ENCODE measurements at places on chromosomes 13 and 19.

DNA sequence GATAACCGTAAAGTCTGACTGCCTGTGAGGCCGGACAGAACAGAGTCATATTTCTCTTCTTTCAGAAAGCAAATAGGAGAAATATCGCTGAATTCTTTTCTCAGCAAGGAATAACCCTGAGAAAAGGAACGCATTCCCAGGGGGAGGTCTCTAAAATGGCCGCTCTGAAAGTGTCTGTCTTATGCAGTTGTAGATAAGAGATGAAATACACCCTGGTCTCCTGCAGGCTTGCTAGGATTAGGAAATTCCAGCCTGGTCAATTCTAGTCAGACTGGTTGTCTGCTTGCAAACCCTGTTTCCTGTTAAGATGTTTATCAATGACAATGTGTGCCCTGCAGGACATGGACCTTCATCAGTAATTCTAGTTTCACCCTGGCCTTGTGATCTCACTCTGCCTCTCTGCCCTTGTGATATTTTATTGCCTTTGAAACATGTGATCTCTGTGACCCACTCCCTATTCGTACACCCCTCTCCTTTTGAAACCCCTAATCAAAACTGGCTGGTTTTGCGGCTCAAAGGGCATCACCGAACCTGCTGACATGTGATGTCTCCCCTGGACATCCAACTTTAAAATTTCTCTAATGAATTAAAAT is 934.8 kb upstream of the SPRY2 start:
- no peak for DNase-seq

DNA sequence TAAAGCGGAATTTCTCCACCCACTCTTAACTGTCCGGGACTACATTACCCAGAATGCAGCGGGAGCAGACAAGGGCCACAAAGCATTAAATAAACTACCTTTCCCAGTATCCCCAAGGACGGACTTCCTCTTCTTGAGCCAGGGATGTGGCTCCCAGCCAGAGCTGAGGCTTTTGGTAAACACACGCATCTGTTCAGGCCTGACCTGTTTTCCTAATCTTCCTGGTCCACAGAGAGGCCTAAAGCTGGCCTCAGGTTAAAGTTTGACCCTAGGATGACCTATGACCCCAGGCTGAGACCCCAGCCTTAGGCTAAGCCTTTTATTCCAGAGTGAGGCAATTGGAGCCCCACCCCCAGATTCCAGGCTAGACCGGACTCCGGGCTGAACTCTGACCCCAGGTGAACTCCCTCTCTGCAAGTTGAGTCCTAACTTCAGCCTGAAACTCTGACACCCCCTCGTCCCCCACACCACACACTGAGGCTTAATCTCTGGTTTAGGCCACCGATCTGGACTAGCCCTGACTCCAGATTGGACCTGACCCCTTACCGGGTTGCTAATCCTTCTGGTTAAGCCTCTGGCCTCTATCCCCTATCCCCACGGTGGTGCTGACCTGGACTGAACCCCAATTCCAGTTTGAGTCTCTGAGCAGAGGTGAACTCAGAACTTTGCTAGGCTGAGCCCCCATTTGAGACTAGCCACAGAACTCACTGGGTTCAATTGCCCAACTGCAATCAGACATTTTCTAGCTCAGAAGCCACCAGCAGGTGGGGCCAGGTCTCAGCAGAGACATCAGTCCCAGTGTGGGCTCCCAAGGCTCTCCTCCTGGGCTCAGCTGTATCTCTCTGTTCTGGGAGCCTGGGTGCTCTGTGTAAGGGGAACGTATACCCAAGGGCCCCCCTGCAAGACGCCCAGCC is 750 bp upstream of the GPR108 start:
- peak; percentile 74 for DNase-seq

- no peak for DNase-seq
These were observed 130.6 kb downstream of the COG6 start for GRCh38 chr13:39786091-39786490.

DNA sequence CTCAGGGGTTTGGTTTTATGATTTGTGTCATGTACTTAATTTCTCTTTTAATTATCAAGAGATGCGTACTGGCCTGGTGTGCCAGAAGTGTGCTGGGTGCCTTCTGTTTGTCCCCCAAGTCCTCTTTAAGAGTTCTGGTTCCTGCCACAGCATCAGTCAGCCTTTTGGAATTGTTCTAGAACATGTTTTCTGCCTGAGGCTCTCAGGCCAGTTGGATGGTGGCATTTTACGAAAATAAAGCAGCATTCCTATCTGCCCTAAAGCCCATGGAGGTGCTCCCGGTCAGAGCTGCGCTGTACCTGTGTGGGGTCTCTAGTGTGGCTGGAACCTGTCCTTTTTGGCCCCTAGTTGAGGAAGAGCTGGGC is 54.1 kb downstream of the TSSK6 start:
- DNase-seq: no peak

GRCh38 chr13:34258646-34259386 is 440.9 kb downstream of the RFC3 start:
- DNase-seq: no peak

GRCh38 chr19:5914358-5914774 is 312 bp downstream of the CAPS start:
- no peak for DNase-seq

- DNase-seq: no peak
These were observed 4.5 kb downstream of the ZNF787 start for GRCh38 chr19:56116606-56117005.

GRCh38 chr13:30865123-30866049 is 40.7 kb upstream of the MEDAG start:
- DNase-seq: peak; percentile 91

DNA sequence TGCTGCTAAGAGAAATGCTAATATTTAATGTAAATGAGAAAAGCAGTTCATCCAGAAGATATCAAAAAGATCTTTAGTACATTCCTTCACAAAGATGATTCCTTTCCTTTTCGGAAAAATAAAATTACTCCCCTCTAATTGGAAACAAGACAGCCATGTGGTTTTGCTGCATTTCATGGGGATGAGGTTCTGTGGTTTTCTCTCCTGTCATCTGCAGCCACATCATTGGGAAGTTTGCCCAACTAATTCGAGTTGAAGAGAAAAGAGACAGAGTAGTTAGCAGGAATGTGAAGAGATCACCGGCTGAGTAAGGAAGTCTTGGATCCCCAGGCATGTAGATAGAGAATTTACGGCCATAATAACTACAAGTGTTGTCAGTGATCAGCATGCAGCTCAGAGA is 122.1 kb downstream of the CYSLTR2 start:
- peak; percentile 90 for DNase-seq

DNA sequence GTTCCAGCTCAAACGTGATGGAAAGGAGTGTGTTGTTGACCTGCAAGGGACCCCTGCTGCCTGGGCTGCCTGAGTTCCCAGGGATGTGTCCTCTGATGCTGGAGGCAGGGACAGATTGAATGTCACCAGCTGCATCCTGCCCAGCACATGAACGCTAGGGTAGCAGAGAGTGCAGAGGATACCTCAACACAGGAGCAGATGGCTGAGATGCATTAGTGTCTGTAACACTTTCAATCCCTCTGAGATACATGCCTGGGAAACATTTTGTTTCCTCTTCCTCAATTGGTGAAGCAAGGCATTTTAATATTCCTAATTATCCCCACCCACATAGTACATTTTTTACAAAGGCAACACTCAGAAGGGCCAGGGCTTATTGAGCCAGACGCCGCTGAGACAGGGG is 106.4 kb upstream of the UBL3 start:
- no peak for DNase-seq

- DNase-seq: no peak
These were observed 60.2 kb downstream of the GGACT start for GRCh38 chr13:100528353-100528752.

DNA sequence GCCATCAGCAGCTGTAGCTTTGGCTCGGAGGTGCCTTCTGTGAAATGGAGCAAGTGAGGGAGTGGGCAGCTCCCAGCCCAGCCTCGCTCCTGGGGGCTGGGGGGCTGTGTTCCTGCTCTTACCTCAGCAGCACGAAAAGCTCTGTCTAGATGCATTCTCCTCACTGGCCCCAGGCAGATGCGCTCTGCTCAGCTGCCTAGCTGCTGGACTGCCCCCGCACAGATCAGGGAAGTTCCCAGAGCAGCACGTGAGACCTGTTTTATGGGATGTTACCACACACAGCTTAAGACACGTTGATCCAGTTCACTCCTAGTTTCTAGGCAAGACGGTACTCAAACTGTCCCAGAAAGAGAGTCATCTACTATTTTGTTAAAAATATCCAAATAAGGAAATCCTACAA is 13.6 kb downstream of the LCP1 start:
- no peak for DNase-seq

- no peak for DNase-seq
These were observed 1.3 kb downstream of the TFDP1 start for GRCh38 chr13:113585896-113586295.

- no peak for DNase-seq
These were observed 588.1 kb downstream of the GPC6 start for GRCh38 chr13:93814658-93815057.

DNA sequence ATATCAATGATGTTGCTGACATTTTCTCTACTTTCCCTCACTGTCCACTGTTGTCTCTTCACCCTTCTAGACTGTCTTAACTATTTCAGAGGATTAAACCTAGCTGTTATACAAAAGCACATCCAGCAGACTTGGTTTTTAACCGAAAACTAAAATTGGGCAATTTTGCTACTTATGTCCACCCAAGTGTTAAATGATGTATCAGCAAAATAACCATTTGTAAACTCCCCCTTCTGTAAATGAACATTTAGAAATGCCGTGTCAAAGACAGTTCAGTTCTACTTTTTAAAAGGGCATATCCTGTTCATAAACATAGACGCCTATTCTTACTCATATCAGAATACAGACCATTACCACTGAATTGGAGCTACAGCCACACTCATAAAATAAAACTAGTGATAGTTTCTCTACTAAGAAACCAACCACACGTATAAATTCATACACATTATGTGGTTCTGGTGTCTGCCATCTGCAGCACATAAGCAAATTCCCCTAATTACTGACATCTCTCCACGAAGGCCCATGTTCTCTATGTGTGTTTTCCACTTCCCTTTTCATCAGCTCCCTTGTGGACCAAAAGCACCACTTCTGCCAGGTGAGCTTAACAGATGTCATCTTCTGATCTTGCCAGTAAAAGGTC is 1091.8 kb downstream of the PCDH9 start:
- no peak for DNase-seq

GRCh38 chr13:101121608-101122007 is 294.7 kb downstream of the NALCN start:
- no peak for DNase-seq

DNA sequence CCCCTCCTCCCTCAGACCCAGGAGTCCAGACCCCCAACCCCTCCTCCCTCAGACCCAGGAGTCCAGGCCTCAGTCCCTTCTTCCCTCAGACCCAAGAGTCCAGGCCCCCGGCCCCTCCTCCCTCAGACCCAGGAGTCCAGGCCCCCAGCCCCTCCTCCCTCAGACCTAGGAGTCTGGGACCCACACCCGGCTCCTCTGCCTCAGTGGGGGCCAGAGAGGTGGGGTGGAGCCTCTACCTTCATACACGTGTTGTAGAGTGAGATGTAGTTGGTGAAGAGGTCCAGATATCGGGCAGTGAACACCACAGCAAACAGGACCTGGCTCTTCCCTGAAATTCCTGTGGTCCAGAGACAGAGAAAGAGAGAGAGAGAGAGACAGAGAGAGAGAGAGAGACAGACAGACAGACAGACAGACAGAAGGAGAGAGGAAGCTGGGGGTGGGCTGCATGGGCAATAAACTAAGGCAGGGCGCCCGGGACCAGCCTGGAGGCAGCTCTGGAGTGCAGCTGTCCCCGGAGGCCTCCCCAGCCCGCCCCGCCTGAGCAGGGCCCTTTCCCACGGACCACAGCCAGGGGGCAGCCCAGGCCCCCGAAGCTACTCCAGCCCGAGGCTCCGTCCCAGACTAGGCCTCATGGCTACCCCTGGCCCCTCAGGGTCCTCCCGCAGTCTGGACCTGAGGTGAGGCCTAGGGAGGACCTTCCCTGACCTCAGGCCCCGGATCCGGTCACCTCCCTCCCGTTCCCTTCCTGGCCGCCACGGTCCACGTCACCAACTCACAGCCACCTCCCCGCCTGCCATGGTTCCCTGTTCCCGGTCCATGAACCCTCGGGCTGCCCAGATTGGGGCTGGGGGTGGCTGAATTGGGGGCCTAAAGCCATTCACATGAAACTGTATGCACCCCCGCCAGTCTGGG is 907 bp downstream of the KDELR1 start:
- peak; percentile 59 for DNase-seq

DNA sequence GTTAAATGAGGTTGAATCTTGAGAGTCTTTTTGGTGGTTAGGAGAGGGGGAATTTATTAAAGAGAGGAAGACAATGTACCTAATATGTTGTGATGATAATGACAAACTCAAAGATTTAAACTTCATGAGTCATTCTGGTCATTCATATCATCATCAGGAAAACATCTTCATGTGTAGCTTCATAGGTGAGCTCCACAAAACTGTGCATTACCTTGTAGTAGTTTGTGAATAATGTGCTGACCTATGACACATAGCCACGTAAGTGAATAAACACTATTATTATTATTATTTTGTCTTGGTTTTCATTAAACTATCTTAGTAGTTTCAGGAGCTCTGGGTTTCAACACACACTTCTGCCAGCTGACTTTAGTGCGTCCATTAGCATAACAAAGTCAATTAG is 997 bp upstream of the GPC6 start:
- no peak for DNase-seq

DNA sequence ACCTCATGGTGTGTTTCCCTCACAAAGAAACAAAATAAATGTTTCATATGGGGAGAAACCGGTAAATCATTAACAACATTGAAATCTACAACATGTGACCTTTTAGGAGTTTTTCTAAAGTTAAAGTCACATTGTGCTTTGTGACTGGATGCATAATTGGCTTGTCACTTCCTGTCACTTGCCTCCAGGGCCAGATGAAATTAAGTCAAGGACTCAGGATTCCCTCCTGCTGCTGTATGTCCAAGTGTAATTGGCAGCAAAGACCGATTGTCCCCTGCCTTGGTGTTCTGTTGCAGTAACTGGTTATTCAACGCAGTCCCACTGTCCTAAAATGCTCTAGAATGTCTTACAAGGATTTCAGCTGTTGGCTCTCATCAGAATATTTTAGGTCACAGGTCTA is 448.2 kb downstream of the LIG4 start:
- no peak for DNase-seq

DNA sequence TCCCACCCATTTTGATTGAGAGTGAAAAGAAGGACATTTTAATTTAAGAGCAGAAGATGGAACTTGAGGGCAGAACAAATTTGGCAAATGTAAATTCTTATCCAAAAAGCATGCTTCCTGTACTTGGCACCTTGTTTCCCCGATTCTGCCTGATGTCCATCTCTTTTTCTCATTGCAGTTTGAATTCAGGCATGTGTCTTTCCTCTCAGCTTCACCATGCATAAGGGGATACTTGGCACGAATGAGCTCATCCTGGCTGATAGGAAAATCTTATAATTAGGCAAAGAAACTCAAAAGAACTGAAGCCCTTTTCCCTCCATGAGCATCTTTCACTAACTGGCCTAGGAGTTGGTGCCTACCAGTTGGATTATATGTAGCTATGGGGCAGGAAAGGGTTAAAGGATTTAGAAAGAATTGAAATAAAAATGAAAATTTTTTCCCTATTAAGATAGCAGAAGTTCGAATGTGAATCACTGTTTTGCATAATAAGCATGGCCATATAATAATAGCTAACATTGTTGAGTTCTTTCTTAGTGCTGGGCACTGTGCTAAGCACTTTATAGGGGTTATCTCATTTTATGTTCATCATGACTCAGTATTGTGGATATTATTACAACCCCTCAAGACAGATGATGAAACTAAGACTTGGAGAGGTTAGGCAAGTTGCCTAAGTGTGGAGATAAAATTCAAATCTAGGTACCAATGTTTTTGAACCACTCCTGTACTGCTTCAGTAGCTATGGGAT is 386.6 kb downstream of the KCNRG start:
- peak; percentile 30 for DNase-seq

GRCh38 chr13:51971520-51972426 is 39.5 kb downstream of the ATP7B start:
- no peak for DNase-seq

Measured in fibroblast of gingiva (primary cell).